Hippocampal formation (tissue), 2 donors: ENCODE measurements at places on chromosomes 1 and 21.
A peak's percentile ranks its signal among the peaks of the same experiment; 100 is the strongest.

GRCh38 chr1:164756741-164757140 is 197.8 kb downstream of the PBX1 start:
- no peak for DNase-seq

DNA sequence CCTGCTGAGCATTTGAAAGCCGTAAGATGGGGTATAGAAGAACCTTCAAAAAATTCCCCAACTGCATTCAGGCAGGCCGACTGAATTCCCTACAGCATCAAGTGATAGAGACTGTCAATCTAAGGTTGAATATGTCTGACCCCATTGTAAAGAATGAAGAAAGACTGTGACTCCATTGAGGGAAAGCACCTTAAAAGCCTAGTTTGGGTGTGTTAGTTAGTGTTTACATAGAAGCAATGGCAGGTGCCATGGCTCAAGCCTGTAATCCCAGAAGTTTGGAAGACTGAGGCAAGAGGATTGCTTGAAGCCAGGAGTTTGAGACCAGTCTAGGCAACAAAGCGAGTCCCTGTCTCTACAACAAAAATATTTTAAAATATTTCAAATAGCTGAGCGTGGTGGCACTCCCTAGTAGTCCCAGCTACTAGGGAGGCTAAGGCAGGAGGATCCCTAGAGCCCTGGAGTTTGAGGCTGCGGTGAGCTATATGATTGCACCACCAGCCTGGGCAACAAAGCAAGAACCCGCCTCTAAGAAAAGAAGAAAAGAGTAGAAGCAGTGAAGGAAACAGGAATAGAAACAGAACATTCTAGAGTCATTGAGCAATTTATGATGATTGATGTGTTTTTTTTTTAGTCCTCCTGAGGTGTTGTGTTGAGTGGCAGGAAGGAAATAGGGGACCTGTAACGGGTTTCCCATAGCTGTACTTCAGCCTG is 15.4 kb downstream of the POLR3GL start:
- DNase-seq: no peak

- DNase-seq: no peak
Measured at GRCh38 chr1:174982971-174983689, 16.6 kb upstream of the CACYBP start.

GRCh38 chr1:201224666-201225370 is 34.2 kb downstream of the IGFN1 start:
- no peak for DNase-seq

- DNase-seq: peak; percentile 7
Measured at GRCh38 chr1:94772230-94772641, 47.9 kb upstream of the SLC44A3 start.

DNA sequence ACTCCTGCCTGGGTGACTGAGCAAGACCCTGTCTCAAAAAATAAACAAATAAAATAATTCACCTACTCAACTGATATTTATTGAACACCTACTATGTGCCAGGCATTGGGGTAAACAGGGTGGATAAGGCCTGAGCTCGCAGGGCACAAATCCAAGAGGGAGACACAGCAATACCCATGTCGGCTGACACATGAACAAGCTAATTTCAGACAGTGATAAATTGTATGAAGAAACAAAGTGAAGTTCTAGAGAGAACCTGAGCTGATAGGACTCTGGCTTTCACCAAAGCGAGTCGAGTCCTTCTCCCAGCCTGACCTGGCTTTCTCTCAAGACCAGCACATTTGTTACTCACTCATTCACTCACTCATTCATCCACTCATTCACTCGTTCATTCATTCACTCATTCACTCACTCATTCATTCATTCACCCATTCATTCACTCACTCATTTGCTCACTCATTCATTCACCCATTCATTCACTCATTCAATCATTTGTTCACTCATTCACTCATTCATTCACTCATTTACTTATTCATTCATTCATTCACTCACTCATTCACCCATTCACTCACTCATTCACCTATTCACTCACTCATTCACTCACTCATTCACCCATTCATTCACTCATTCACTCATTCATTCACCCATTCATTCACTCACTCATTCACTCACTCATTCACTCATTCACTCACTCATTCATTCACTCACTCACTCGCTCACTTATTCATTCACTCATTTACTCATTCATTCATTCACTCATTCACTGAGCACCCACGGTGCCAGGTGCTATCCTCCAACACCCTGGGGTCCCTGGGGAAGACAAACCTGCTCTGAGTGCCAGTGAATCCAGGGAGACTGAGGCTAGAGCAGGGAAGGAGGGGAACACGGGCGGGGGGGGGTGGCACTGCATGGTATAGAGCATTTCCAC is 37.4 kb upstream of the CASZ1 start:
- no peak for DNase-seq

- DNase-seq: no peak
Measured at GRCh38 chr1:97046765-97047420, 325.3 kb downstream of the PTBP2 start.

GRCh38 chr1:68339505-68339904 is 107.2 kb upstream of the WLS start:
- DNase-seq: no peak

DNA sequence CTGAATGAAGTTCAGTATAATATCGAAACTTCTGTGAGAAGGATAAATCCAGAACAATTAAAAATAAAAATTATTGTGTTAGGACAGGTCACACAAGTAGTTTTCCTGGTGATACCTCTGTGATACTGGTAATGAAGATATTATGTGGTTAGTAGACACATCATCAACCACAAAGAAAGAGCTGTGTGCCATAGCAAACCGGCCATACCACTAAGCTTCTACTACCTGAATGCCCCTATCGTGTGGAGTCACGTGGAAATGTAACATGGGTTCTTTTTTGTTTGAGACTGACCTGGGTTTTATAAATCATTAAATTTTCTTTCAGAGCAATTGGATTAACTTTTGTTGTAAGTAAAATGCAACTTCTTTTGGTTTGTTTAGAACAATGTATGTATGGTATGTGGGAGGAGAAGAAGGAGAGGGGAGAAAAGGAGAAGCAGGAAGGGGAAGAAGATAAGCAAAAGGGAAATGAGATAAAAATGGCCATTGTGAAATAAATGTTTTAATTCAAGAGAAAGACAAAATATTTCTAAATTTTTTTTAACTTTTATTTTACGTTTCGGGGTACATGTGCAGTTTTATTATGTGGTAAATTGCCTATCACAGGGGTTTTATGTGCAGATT is 58.2 kb upstream of the LRRC8B start:
- DNase-seq: no peak

DNA sequence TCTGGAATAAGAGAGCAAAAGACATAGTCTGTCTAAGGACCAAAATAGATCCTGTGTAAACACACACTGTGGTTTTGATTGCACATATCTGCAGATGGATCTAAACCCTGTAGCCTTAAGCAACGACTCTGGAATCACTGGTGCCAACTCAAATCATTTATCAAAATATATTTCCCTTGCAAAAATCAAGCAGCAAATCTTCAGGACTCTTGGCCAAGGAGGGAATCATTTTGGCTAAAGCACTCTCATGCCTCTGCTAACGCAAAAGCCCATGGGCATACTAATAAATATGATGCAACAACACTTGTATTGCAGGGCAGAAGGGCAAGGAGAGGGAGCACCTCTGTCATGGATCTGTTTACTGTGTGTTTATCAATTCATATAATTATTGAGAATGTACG is 155.4 kb upstream of the DUSP10 start:
- no peak for DNase-seq

DNA sequence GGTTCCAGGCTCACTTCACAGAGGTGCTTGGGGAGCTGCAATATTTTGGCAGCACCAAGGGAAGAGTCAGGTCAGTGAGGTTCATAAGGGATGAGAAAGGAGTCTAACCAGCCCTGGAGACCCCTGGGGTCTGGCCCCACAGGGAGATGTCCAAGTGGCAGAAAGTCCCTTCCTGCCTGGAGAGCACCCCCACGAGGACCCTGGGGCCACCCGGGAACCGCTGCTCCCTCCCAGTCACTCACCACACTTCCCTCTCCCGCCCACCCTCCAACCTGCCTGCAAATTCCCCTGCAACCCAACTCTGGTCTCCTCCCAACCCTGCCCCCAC is 6.5 kb upstream of the ITGB2 start:
- DNase-seq: no peak

DNA sequence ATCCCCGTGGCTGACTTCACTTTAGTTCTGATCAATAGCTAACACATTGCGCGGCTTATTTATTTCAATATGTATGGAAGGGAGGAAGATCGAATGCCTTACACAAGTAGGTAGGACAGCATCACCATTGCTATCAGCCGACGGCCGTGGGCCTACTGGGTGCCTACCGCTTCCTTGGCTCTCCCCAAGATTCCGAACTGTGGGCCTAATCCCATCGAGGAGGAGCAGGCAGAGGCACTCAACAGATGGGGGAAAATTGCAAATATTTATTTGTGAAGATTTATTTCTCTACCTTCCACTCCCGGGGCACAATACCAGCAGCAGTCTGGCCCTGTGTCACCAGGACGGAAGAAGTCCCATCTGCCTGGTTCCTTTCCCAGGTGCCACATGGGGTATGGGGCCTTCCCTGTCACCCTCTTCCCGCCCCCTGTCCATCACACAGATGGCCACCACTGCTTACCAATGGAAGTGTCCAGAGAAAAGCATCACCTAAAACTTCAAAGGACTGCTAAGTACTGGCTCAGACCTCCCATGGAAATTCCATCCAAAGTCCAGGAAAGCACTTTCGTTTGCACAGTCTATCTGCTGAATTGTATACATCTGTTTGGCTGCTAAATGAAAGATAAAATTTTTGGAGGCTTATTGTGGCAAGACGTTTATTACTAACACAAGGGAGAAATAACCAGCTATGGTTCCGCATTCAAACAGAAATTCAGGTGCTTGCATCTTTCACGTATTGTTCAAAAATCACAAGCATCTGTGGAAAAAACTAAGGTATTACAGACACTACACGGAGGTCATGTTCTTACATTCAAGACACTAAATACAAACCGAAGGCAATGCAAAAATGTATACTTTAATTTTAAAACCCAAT is 11.8 kb downstream of the AGT start:
- no peak for DNase-seq
